DMS79 (cell line): ENCODE measurements at places on chromosomes 1 and 21.

- DNase-seq = no peak
These were observed 37.5 kb downstream of the VWA5B1 start for GRCh38 chr1:20328201-20328600.

- no peak for DNase-seq
These were observed 2.0 kb downstream of the RPRD2 start for GRCh38 chr1:150365941-150366340.

GRCh38 chr21:14875704-14876523, 188.9 kb downstream of the NRIP1 start:
- DNase-seq = no peak

GRCh38 chr21:36756527-36756926, 57.6 kb downstream of the SIM2 start:
- DNase-seq = no peak
